ENCODE measurements at places on chromosomes 12 and 14.

GRCh38 chr14:37046815-37047214 is 125.6 kb downstream of the SLC25A21 start:
- no peak for DNase-seq

GRCh38 chr12:108875682-108876361 is 4.1 kb upstream of the DAO start:
- DNase-seq = no peak

- no peak for DNase-seq
Measured at GRCh38 chr14:54695196-54695595, 128.3 kb downstream of the SAMD4A start.

GRCh38 chr12:32049956-32050355 is 56.7 kb upstream of the BICD1 start:
- no peak for DNase-seq

- DNase-seq = peak; percentile 68
Measured at GRCh38 chr12:57224973-57225679, 4.4 kb upstream of the SHMT2 start.

GRCh38 chr12:10363914-10364814 is 25.7 kb downstream of the KLRK1 start:
- peak; percentile 71 for DNase-seq

DNA sequence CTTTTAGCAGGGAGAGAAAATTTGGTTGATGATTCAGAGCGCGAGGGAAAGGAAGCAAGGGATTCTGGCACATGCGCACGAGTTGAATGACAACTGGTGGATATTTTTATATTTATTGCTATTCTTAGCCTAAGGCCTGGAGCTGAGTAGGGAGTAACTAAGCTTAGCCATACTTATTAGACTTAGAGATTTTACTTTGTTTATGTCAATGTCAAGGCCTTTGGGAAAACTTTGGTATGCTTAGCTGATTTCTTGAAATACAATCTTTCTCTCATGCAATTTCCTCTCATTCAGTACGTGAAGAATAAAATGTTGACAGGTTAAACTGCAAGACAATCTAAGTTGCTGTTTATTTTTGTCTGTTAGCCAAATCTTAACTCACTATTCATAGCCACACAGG is 101.1 kb downstream of the CRADD start:
- no peak for DNase-seq
